Sigmoid colon (tissue), 7 donors: ENCODE measurements at places on chromosomes 7 and 10.

- H3K4me1 ChIP-seq, result no peaks in the 10 kb centered on the region
- no peak overlapping the region for H3K4me3 ChIP-seq
- no peak for DNase-seq
- no peaks in the 10 kb centered on the region for H3K36me3 ChIP-seq
Measured at GRCh38 chr10:70651661-70652060, 20.6 kb upstream of the ADAMTS14 start.

DNA sequence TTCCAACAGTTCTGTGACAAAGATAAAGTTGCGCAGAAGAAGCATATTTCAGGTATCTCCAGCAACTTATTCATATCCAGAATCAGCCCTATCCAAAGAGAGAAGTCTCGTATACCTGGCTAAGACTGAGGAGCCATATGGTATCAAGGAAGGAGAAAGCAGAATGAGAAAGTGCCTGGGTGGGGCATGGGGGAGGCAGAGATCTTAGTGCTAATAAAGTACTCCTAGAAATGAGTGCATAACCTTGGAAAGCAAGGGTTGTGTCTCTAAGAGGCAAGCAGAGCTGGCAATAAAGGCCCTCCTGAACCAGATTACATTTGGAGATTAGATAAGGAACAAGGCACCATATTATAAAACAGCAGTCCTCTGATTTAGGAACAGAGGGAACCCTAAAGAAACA lies 12.7 kb downstream of the TASOR2 start:
- no peak for DNase-seq
- H3K4me3 ChIP-seq, result no peak overlapping the region

DNA sequence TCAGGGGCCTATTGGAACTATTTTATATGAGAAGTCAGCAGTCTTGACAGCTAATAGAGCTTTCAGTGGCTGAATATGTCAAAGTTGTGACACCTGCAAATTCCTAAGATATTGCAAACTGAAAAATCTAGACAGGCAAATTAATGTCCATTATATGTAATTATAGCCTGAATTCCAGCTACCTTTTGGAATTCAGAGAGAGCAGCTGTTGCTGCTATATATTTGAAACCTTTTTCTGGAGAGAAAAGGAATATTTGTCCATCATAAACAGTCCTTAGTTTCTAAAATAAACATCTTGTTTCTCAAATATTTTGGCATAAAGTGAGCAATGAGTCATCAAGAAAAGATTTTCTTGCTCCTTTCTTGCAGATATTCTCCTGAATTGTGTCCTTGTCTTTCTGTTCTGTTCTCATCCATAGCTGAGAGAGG lies 408.9 kb upstream of the SEMA3D start:
- H3K27me3 ChIP-seq, result no peaks in the 10 kb centered on the region
- no peak overlapping the region for H3K27ac ChIP-seq
- H3K4me3 ChIP-seq, result no peak overlapping the region
- DNase-seq, result no peak
- no peaks in the 10 kb centered on the region for H3K4me1 ChIP-seq

DNA sequence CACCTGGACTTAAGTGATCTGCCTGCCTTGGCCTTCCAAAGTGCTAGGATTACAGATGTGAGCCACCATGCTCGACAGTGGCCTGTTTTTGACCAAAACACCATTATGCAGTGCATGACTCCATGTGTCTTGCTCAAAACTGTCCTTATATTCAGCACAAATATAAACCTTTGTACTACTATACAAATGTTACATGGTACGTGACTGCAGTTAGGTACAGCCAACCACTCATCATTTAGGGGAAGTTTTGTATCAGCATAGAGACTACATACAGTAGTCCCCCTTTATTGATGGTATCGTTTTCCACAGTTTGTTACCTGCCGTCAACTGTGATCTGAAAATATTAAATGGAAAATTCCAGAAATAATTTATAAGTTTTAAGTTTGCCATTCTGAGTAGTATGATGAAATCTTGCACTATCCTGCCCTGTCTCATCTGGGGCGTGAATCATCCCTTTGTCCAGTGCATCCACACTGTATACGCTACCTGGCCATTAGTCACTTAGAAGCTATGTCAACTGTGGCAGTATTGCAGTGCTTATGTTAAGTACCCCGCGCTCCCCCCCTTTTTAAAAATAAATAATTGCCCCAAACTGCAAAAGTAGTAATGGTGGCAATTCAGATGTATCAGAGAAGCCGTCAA lies 23.3 kb upstream of the ZNF282 start:
- no peaks in the 10 kb centered on the region for H3K27me3 ChIP-seq
- H3K27ac ChIP-seq, result no peak overlapping the region

- no peak overlapping the region for H3K27ac ChIP-seq
- H3K4me1 ChIP-seq, result no peaks in the 10 kb centered on the region
- no peak for DNase-seq
- H3K36me3 ChIP-seq, result no peaks in the 10 kb centered on the region
- H3K27me3 ChIP-seq, result no peaks in the 10 kb centered on the region
Measured at GRCh38 chr10:70958396-70958795, 70.0 kb upstream of the PCBD1 start.

DNA sequence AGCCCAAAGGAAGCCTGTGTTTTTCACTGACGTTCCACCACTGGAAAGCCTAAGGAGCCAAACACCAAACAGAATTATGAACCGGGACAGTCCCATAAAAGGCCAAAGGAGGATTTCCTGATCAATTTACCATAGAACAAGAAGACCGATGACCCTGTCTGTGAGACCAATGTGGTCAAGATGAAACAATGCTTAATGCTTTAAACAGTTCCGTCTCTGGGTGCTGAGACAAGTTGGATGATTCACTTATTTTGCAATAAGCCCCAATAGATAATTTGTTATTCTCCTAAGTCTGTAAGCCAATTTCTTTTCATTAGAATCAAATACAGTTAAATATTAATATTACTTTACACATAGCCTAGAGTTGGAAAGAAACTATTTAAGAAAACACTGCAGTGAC lies 134.9 kb downstream of the MICU1 start:
- H3K36me3 ChIP-seq, result no peaks in the 10 kb centered on the region
- H3K4me3 ChIP-seq, result no peak overlapping the region
- no peaks in the 10 kb centered on the region for H3K4me1 ChIP-seq
- H3K27me3 ChIP-seq, result no peaks in the 10 kb centered on the region

- H3K36me3 ChIP-seq, result no peaks in the 10 kb centered on the region
- H3K4me3 ChIP-seq, result no peak overlapping the region
- peaks cover 3% of the 10 kb centered on the region for H3K27me3 ChIP-seq
- DNase-seq, result peak; percentile 55
Measured at GRCh38 chr10:118662228-118663035, 67.0 kb upstream of the PRLHR start.

DNA sequence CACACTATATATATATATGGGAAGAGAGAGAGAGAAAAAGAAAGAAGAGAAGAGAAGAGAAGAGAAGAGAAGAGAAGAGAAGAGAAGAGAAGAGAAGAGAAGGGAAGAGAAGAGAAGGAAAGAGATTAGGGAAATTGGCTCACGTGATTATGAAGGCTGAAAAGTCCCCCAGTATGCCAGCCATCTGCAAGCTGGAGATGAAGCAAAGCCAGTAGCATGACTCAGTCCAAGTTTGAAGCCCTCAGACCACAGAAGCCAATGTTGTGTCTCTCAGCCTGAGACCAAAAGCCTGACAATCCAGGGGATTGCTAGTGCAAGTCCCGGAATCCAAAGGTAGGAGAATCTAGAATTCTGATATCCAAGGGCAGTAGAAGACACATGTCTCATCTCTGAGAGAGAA lies 206.3 kb upstream of the PRSS1 start:
- no peak for DNase-seq
- no peak overlapping the region for H3K4me3 ChIP-seq
- no peaks in the 10 kb centered on the region for H3K4me1 ChIP-seq
- H3K36me3 ChIP-seq, result no peaks in the 10 kb centered on the region
- no peaks in the 10 kb centered on the region for H3K27me3 ChIP-seq
- H3K27ac ChIP-seq, result no peak overlapping the region

GRCh38 chr7:130149281-130150139 lies 55.7 kb downstream of the TMEM209 start:
- no peak overlapping the region for H3K27ac ChIP-seq
- no peaks in the 10 kb centered on the region for H3K4me1 ChIP-seq
- no peaks in the 10 kb centered on the region for H3K36me3 ChIP-seq
- no peak for DNase-seq
- H3K27me3 ChIP-seq, result no peaks in the 10 kb centered on the region
- H3K4me3 ChIP-seq, result no peak overlapping the region

DNA sequence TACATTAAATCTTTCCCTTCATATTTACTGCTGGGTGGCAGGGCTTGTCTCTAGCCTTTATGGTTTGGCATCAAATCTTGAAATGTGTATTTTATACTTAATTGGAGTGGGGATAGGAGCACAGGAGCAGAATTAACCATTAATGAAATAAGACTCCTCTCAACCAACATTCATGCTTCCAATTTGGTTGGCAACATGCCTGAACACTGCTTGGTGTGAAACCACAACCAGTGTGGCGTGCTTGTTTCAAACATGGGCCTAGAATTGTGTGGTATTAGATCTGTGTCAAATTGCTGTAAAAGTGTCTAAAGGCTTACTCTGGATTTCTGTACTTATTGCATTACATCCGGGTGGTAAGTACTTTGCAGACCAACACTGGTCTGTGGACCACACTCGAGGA lies 25.1 kb upstream of the VPS41 start:
- H3K36me3 ChIP-seq, result no peaks in the 10 kb centered on the region
- no peaks in the 10 kb centered on the region for H3K27me3 ChIP-seq
- no peak for DNase-seq
- H3K4me3 ChIP-seq, result no peak overlapping the region
